ENCODE measurements at places on chromosomes 12 and 14.

GRCh38 chr12:123860377-123860776 lies 98.3 kb downstream of the DNAH10 start:
- no peak for DNase-seq

GRCh38 chr12:85280984-85281630 lies 1.1 kb downstream of the ALX1 start:
- DNase-seq, result no peak

- DNase-seq, result no peak
These were observed 14.3 kb upstream of the MCRS1 start for GRCh38 chr12:49582201-49582600.

- DNase-seq, result no peak
These were observed 36.9 kb downstream of the DIO3 start for GRCh38 chr14:101598159-101598558.

- no peak for DNase-seq
These were observed 47.9 kb downstream of the SDR9C7 start for GRCh38 chr12:56886319-56886718.

DNA sequence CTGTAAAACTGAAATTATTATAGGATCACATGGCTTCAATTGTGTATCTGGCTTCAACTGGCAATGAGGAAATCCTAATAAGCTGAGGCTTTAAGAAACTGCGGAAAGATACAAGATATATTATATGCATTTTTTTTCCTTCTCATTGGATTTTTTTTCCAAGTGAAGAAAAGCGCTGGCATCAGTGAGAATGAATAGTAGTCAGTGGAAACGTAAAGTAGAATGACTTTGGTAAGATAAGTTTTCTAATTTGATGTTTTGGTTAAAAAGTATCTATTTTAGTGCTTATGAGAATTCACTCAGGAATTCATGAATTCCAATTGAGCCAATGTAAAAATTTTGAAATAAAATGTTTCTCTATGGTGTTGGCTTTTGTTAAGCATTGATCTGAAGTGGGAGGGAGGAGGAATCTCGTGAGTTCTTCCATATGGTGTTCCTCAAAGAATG lies 173.5 kb upstream of the FRMD6 start:
- no peak for DNase-seq

GRCh38 chr14:99734406-99735051 lies 50.4 kb downstream of the CYP46A1 start:
- DNase-seq, result no peak

DNA sequence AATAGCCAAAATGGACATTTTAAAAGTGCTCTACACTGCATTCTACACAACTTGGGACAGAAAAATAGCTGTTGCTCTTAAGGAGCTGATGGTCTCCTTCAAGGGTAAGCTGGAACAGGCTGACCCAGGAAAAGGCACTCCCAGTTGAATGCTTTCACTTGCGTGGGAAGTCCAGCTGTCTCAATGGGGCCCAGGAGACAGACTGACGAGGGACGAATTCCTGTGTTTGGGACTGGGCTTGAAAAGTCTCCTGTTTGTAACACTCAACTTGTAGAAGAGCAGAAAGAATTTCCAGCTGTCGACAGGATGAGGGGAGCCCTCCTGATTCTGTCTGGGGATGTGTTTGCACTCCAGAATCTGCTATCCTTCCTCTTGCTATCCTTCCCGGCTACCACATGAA lies 180.8 kb downstream of the ZFP36L1 start:
- no peak for DNase-seq

GRCh38 chr12:56258068-56258819 lies at the start of gene ANKRD52:
Gene ANKRD52, minus strand, starts transcription at chr12:56258384. Its CDS starts 115 bp downstream, at chr12:56258269.
- peak; percentile 37 for DNase-seq

DNA sequence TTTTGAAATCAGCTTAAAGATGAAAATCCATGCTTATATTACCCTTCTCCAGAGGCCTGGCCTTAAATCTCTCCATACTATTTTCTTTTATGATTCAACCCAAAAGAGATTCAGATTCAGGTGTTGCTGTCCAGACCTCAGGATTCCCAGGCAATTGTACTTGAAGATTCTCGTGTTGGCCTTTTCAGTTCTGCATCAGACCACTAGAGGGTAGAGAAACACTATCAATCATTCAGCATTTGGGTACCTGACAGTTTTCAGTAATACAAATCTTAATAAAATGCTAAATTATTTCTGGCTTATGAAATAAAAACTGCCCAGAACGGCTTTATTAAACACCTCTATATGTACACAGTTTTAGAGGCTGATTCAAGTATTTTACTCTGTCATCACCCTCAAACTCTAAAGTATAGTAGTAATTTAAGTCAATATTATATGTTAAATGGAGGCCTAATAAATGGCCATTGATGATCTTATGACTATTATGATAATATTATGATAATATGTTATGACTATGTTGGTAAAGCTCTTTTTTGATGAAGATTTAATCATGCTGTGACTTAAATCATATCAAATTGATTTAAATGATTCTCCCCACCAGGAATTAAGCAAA lies 301.1 kb downstream of the DUSP6 start:
- no peak for DNase-seq
